H7 (cell line): ENCODE measurements at places on chromosomes 16 and 17.
A peak's percentile ranks its signal among the peaks of the same experiment; 100 is the strongest.

DNA sequence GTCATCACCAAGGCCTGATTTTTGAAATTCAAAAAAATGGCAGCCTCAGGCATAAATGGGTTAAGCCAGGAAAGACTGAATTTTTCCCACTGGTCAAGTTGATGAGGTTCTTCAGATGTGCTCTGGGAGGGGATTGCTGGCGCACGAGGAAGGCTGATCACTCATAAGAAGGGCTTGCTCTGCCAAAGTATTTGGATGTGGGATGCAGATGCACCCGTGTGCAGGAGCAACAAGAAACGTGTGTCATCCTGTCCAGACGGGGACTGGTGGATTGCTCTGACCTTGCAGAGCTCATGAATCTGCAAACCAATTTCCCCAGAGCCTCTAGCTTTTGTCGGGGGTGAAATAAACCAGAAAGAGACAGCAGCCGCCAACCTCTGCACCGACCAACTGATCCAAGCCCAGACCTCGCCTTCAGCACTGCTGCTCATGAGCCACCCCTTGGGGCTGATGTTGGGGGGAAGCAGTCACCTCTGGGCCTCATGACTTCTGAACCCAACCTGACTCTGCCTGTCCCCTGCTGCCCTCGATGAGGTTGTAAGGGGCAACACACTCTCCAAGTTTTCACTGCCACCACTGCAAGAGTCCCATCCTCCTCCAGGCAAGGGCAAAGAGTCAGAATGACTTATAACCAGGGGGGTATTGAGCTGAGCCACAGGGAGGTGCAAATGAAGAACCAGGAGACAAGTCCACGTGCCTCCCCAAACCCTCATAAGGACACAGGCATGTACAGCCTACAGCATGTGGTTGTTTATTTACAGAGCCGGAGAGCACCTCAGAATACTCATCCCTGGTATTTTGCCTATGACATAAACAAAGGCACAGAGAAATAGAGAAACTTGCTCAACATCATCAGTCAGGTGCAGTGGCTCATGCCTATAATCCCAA is 452.0 kb downstream of the SOX9 start:
- DNase-seq = no peak

GRCh38 chr17:77019893-77020379 is 120.8 kb upstream of the SEC14L1 start:
- DNase-seq = peak; percentile 60

- no peak for DNase-seq
Measured at GRCh38 chr16:71258372-71258771, 27.9 kb upstream of the HYDIN start.

GRCh38 chr17:15341385-15341849 is at the start of gene TEKT3:
Gene TEKT3, minus strand, starts transcription at chr17:15341597. Its CDS starts 10,012 bp downstream, at chr17:15331585.
- DNase-seq = peak; percentile 95

- no peak for DNase-seq
Measured at GRCh38 chr16:53093162-53093744, 38.5 kb downstream of the CHD9 start.

GRCh38 chr16:52471650-52472370 is 75.1 kb downstream of the TOX3 start:
- no peak for DNase-seq

GRCh38 chr17:11797803-11798202 is 199.5 kb downstream of the ZNF18 start:
- no peak for DNase-seq

DNA sequence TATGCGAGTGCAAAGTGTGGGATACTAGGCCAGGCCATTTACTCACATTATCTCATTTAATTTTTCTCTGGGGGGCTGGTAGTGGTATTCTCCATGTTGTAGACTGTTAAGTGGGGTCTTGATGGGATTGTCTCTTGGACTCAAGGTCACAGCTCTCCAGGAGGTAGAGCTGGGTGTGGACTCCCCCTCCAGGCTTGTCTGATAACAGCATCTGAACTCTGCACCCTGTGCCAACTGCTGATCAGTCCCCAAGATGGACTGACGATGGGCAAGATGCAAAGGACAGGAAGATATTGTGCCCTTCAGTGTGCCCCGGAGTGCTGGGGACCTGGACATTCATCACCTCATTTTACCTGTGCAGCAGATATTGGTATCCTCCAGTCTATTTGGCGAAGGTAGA is 147.8 kb downstream of the MSI2 start:
- no peak for DNase-seq

GRCh38 chr17:35160354-35161201 is 13.0 kb downstream of the UNC45B start:
- no peak for DNase-seq

- peak; percentile 91 for DNase-seq
Measured at GRCh38 chr16:87203060-87203656, 114.0 kb downstream of the C16orf95 start.

DNA sequence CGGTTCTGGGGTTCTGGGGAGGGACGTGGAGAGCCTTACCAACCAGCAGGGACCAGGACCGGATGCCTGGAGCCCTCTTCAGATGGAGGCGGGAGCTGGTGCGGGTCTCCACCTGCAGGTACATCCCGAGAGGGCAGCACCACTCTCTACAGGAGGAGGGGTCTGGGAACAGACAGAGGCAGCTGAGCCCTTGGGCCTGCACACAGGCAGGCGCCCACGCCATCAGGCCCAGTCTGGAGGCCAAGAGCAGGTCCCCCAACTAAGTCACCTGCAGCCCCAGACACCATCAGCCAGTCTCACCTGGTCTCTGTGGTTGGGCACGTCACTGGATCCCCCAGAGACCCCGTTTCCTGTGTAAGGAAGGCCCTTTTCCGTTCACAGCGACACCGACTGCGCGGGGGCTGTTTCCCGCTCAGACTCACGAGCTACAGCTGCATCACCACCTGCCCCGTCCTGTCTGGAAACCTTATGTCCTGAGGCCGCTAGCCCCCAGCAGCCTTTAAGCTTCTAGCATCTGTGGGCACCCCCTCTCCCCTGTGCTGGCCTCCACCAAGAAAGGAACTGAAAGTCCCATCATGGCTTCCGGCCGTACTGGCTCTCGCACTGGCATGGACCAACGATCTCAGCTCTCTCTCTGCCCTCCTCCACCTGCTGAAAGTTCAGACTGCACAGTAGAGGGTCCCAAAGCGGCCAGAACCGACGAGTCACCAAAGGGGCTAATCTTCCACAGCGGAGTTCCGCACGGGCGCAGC is 1.2 kb downstream of the CYBC1 start:
- peak; percentile 83 for DNase-seq

- no peak for DNase-seq
Measured at GRCh38 chr17:8742819-8743218, 1.8 kb downstream of the CCDC42 start.

DNA sequence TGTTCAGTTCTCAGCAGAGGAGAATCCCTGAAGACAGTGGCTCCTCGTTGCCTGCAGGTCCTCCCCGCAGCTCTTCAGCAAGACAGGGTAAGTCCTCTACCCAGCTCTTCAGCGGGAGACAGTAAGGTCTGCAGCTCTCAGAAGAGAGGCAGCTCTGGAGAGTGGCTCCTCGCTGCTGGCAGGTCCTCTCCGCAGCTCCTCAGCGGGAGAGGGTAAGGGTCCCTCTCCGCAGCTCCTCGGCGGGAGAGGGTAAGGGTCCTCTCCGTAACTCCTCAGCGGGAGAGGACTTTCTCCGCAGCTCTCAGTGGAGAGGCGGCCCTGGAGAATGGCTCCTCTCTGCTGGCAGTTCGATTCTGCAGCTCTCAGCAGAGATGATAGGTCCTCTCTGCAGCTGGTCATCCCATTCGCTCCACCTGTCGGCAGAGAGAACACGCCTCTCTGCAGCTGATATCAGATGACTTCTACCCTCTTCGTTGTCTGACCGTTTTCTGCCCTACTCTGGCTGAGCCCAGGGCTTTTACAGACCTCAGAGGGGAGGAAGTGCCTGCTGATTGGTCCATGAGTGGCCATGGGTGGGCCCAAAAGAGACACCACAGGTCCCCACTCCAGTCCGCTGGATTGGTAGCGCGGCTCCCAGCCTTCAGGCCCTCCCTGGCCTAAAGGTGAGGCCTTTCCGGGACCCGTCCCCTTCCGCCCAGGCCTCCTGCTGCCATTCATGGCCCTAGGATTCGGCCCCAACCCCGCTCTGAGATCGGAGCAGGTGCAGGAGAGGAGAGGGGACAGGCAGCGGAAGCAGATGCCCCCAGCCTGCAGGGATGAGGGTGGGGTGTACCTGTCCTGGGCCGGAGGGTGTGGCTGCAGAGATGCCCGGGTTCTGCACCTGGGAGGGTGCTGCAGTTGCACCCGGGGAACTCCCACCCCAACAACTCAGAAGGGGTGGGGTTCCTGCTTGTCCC is 11.9 kb upstream of the SHCBP1 start:
- peak; percentile 72 for DNase-seq

- no peak for DNase-seq
Measured at GRCh38 chr17:49359990-49360795, 1.9 kb downstream of the ZNF652 start.

- DNase-seq = no peak
Measured at GRCh38 chr17:76752006-76752405, 14.1 kb downstream of the MFSD11 start.
